ENCODE measurements at places on chromosomes 7 and 10.
A peak's percentile ranks its signal among the peaks of the same experiment; 100 is the strongest.

DNA sequence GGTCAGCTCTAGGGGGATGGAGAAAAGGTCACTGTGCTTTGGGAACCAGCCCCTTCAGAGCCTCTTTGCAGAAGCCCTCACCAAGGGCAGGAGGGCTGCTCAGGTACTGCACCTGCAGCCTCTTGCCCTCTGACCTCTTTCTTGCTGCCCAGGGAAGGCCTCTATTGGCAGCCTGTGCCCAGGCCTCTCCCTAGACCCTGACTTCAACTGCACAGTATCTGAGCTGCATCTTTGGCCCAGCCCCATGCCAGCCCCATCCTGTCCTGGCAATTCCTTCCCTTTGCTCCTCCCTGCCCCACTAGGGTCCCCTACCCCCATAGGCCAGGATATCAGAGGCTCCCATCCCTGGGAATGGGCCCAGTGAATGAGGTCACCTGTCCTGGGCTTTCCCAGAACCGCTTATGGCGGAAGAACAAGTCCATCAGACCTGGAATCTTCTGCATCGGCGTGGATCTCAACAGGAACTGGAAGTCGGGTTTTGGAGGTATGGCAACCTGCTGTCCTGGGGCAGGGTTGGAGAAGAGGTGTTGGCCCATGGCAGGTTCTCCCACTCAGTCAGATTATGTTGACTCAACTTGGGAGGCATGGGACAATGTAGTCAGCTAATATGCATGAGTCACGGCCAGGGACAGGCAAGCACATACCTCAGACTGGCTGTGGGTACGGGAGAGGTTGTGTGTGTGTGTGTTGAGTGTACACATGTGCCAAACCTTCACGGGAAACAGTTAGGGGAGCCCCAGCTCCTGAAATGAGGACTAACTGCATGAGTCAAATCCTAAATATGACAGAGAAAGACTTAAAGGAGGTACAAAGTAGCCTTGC is 17.1 kb upstream of the CPA1 start:
- no peak for DNase-seq

DNA sequence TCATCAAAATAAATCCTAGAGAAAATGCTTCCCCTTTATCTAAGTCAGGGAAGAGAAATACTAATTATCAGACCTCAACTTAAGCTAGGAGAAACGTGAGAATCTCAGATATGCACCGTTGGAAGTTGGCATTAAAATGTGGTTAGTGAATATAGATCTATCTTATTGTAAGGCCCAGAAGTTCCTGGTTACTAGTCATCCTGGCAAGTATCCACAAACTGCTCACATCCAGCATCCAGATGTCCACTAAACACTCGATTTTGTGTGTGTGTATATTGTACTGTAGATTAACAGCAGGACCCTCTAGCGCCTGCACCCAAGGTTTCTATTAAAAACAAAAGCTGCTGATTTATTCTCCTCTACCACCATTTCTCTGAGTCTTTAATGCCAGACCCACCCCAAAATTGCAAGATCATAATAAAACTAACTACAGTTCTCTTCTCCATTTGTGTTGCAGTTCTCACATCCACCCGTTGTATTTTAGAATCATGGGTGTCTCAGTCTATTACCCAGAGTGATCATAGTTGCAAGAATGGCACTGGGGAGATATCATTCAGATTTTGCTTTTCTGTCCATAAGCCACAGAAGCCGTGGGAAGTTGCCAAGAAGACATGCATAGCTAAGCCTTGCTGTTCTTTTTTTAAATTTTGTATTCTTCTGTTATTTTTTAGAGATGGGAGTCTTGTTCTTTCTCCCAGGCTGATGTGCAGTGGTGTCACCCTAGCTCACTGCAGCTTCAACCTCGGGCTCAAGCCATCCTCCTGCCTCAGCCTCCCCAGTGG is 165.4 kb downstream of the KIAA1217 start:
- no peak for DNase-seq

DNA sequence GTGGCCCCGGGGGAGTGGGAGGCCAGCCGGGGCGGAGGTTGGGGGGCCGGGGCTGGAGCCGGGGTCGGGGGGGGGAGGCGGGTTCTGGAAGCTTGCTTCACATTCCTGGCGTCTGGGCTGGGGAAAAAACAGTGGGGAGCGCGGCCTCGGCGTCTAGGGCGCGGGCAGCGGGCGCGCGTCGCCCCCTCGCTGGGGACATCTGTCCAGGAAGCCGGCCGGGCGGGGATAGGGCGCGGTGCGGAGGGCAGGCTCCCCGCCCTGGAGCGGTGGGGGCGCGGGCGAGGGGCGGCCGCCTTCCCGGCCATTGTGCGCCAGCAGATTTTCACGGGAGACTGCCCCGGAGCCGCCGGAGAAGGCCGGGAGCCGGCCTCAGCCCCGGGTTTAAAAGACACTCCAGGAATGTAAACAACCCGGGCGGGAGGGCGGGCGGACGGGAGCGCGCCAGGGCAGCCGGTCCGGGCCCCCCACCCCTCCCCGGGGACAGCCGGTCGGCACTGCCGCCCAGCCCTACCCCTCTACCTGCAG is 1.4 kb downstream of the ZMIZ1 start:
- no peak for DNase-seq

GRCh38 chr10:105044902-105045301 is 403.8 kb downstream of the SORCS3 start:
- DNase-seq: no peak

DNA sequence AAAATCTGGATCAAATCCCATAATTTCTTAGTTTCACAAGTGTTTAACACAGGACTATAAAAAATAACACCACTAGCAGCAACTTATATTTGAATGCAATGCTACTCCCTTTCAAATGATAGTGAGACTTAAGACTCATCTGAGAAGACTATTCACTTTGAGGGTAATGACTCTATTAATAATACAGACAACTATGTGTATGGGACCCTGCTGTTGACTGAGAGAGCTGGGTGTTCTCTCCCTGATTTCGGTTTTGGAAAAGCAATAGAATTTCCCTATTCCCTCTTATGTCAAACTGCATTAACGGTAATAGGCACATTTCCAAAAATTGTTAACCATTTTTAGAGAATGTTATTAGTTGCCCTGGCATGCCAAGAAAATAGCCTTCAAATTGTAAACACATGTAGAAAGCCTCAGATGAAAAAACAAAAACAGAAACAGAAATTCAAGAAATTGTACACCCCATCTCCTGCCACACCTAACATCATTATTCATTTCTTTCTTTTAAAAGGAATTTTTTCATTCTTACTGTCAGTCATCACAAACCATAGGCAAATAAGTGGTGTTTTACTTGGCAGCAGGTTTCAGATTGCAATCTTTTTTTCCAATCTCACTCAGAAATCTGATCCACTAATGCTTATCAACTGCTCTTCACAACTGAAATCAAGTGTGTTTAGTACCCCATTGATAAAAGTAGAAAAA is 153.7 kb downstream of the TFPI2 start:
- peak; percentile 4 for DNase-seq

Measured in NCI-H1092 (cell line).